ENCODE measurements at places on chromosomes 4 and X.

GRCh38 chrX:2404776-2405175 is 96.0 kb downstream of the DHRSX start:
- DNase-seq: no peak

GRCh38 chr4:52241916-52242315 is 190.8 kb downstream of the SPATA18 start:
- DNase-seq: no peak

DNA sequence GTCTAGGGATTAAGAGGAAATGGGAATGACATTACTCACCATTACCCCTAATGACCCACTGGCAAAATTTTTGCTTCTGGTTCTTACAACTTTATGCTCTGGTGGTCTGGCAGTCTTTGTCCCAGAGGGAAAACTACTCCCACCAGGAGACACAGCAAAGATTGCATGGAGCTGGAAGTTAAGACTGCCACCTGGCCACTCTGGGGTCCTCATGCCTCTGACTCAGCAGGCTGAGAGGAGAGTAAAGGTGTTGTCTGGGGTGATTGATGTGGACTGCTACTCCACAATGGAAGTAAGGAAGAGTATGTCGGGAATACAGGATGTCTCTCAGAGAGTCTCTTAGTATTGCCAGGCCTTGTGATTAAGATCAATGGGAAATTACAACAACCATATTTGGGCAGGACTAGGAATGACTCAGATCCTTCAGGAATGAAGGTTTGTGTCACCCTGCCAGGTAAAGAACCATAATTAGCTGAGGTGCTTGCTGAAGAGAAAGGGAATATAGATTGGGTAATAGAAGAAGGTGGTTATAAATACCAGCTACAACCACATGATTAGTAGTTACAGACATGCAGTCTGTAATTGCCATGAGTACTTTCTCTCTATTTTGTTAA is 215.5 kb downstream of the GPAT3 start:
- DNase-seq: no peak

DNA sequence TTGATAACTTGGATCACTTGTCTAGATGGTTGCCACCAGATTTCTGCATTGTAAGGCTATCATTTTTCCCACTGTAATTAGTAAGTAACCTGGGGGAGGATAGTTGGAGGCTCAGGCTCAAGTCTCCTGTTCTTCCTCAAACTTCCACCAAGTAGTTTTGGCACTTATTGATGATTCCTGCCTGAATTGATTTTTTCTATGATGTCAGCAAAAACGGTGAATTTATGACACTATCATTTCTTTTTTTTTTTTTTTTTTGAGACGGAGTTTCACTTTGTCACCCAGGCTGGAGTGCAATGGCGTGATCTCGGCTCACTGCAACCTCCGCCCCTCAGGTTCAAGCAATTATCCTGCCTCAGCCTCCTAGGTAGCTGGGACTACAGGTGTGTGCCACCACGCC is 12.4 kb downstream of the TMSB4X start:
- no peak for DNase-seq

- DNase-seq: no peak
Measured at GRCh38 chrX:153408221-153408721, 3.0 kb upstream of the ZFP92 start.

GRCh38 chrX:56281789-56282188 is 49.6 kb downstream of the KLF8 start:
- no peak for DNase-seq

GRCh38 chrX:44085209-44085608 is 112.0 kb upstream of the NDP start:
- DNase-seq: no peak

GRCh38 chrX:118702741-118703140 is 24.7 kb upstream of the IL13RA1 start:
- DNase-seq: no peak

DNA sequence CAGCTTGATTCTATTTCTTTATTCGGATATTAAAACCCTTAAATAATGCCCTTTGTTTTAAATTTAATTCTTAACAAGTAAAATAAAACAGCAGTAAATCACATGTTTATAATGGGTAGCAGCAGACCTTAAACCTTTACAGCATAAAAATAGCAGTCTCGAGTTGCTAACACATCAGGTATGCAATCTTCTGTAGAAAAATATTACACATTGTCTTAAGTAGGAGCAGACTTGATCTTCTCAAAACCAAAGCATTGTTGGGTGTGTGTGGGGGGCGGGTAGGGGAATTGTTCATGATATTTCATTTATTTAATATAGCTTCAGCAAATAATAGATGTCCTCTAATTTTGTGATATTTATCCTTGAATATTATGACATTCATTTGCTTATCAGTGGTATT is 331.4 kb downstream of the PCDH7 start:
- no peak for DNase-seq

DNA sequence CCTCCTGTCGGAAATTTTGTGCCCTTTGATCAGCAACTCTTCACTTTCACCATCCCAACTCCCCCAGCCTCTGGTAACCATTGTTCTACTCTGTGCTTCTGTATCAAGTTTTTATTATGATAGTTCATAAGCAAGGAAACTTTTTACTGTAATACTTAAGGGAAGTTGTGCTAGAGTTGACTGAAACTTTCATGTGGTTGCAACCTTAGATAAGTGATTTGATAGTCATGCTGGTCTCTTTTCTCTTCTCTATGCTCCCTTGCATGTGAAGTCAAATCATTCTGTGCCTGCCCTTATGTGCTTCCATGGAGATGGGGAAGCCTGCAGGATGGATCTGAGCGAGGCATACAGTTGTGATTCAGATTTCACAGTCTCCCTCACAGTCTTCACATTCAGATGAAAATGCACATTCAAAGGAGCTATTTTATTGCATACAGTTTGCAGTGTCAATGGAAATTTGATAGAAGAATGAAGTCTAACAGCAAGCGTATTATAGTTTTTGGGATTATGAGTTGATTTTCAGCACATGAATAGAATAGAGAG is 1428.3 kb upstream of the TENM3 start:
- no peak for DNase-seq
